ENCODE measurements at places on chromosomes 1 and 21.

DNA sequence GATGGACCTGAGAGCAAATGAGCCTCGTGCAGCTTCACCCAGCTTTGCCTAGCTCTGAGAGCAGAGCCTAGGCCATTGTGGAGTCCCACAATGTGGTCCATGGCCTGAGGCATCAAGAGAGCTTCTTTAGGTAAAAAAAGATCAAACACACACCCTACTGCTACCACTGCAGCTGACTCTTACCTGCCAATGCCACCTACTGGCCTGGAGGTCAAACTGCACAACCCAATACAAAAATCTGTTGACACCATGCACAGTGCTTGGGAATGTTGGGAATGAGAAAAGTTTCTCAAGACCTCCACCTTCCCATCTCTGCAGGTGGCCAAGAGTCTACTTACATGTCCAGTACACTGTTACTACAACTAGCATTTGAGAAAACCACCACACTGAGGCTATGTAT lies 60.6 kb downstream of the UCHL5 start:
- DNase-seq: no peak

DNA sequence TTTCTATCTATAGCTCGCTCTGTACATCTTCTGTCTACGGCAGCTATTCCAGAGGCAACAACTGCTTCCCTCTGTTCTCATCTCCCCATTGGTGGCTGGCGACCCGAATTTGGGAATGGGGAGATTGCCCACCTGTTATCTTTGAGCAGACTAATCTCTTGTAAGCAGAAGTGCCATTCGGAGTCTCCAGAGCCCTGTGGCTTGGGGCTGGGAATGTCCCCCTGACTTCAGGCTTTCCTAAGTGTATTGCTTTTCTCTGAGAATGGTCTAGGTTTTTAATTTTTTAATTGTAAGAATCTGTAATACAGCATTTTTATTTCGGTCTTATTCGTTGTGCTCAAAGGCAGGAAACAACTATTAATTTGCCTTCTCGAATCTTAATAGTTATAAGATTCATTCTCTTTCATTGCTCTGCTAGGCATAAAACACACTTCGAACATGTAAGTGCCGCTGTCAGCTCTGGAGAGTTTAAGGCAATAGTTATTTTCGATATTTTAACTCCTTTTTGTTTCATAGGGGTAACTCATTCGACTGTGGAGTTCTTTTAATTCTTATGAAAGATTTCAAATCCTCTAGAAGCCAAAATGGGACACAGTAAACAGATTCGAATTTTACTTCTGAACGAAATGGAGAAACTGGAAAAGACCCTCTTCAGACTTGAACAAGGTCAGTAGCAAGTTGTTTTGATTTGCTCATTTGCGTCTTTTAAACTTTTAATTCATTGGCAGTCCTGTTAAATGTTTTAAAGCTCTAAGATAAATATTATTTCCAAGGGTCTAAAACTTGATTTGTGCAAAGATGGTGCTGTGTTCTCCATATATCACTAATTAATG lies 514 bp downstream of the AGL start:
- peak; percentile 1 for DNase-seq

GRCh38 chr1:17198476-17199258 lies 6.3 kb upstream of the PADI1 start:
- no peak for DNase-seq

DNA sequence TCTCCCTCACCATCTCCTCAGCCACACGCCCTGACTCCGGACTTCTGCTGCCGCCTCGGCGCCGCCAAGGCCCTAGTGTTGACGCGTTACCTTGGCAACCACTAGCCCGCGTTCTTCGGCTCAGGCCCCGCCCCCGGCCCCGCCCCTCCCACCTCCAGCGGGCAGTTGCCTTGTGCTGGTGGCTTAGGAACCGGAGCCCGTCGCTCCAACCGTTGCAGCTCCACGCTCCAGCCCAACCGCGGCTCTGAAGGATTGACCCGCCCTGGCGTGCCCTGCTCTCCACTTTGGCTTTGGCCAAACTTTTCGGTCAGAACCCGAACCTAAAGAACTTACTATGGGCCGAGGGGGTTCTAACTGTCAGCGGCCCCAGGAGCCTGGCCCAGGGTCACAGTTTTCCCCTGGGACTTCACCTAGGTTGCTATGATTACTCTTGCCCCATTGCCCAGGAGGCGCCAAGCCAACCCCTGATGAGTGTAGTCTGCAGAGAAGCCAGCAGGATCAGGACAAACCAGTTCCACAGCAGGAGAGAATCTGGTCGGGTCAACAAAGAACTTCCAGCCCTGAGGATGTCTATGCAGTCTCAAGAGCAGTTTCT lies at the start of gene CFAP45:
Gene CFAP45 (minus strand): TSS at position 80 of the 595 bp plus-strand sequence. CDS start 67 bp downstream, at position 13.
- DNase-seq: peak; percentile 34

DNA sequence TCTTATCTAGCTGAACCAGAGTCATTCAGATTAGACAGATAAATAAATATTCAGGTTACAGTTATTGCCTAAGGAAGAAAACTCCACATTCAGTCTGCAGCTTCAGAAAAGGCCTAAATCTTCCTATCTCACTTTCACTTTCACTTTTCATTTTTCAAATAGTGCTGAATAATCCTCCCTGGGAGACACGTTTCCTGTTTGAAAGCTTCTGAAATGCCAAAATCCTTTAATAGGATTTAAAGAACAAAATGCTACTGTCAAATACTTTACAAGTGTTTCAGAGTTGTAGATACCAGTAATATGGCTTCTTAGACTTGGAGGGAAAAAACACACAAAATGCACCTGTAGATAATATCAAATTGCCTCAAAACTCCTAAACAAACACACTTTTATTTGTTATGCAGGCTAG lies 3.9 kb downstream of the PSMB2 start:
- DNase-seq: peak; percentile 53

- peak; percentile 49 for DNase-seq
Observed at GRCh38 chr1:207752456-207752998, 673 bp downstream of the CD46 start.

- DNase-seq: no peak
Observed at GRCh38 chr1:31672986-31673385, 28.3 kb upstream of the PEF1 start.

GRCh38 chr1:186535388-186536133 lies 74.6 kb upstream of the PDC start:
- peak; percentile 92 for DNase-seq

DNA sequence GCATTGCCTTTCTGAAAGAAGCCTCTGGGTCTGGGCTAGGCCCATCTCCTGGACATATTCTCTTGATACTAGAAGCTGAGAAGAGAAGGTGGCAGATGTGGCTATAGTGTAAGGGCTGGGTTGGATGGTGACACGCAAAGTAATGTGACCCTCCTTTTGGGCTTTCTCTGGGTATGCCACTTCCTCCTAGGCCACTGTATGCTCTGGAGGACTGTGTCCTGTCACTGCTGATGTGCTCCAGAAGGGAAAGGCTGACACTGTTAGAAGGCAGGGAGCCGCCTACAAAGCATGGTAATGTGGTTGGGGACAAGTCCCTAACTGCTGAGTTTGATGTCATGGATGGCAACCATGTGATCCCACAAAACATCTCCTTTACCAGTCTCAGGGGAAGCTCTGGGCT lies 112.1 kb downstream of the BCAR3 start:
- DNase-seq: no peak

- peak; percentile 69 for DNase-seq
Observed at GRCh38 chr1:183417772-183418491, at the start of gene NMNAT2. Gene NMNAT2, minus strand, starts transcription at chr1:183418380. Its CDS starts 113 bp downstream, at chr1:183418267.

- DNase-seq: no peak
Observed at GRCh38 chr1:201941420-201942128, 4.8 kb downstream of the LMOD1 start.

DNA sequence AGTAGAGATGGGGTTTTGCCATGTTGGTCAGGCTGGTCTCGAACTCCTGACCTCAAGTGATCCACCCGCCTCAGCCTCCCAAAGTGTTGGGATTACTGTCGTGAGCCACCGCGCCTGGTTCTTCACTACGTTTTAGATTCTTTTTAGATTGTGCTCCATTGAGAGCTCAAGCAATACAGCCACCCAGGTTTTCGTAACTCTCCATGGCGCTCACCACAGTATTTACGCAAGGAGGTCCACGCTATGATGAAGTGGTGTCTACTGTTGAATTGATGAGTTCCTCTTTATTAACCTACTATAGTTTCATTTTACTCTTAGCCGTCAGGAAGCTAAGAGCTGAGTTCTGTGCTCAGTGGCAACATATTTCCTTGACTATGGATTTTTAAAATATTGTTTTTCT lies 1.8 kb upstream of the KIF1B start:
- DNase-seq: no peak

DNA sequence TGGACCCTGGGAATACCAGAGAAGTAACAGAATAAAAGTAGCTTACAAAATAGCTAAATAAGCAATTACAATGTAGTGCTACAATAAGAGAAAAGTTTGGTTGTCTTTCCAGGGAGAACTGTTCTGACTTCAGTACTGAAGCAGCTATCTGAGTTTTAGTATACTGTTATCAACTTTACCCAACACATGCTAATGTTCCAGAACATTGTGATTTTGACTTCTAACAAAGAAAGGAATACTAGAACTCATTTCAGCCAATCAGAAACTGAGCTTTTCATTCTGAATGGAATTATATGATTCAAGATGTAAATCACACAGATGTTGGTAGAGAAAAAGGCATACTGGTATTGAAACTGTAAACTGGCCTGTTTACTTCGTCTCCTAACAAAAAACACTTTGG lies at the start of gene C1orf105:
Gene C1orf105 (plus strand): TSS at position 301 of the 400 bp plus-strand sequence. CDS start 201 bp downstream, outside the sequence.
- DNase-seq: no peak

DNA sequence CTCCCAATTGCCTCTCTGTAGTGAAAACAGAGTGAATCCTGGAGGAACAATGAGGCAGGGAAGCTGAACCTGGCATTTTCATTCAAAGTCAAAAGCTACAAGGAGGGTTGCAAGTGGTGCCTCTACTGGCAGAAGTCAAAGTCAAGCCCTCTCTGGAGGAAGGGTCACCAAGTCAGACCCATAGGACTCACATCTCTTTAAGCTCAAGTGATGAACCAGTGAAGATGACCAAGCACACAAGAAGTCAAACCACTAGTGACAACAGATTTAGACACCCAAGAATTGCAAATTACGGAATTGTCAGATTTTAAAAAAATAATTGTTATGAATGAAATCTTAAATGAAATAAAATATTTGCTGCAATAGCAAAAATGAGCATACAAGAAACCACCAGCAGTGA lies 81.1 kb upstream of the ATP1B1 start:
- DNase-seq: no peak

DNA sequence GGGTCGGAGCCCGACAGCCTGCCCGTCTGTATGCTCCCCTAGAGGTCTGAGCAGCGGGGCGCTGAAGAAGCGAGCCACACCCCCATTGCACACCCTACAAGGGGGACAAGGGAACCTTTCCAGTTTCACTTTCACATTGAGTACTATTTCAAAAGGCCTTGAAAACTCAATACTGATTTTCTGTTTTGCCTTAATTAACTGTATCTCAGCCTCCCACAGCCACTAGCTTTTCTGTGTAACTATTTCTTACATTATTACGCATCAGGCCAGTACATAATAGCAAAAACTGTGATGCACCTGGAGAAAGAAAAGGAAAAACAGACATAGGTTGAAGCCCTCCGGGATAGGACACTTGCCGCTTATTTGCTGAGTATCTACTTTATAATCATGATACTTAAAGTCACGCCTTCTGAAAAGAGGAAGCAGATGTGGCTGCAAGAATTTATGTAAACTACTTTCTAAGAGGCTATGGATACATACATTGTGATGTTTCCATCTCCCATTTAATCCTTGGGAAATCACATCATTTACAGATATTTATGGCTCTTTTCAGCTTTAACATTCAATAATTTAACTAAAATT lies 1719.5 kb downstream of the MRPL39 start:
- no peak for DNase-seq

DNA sequence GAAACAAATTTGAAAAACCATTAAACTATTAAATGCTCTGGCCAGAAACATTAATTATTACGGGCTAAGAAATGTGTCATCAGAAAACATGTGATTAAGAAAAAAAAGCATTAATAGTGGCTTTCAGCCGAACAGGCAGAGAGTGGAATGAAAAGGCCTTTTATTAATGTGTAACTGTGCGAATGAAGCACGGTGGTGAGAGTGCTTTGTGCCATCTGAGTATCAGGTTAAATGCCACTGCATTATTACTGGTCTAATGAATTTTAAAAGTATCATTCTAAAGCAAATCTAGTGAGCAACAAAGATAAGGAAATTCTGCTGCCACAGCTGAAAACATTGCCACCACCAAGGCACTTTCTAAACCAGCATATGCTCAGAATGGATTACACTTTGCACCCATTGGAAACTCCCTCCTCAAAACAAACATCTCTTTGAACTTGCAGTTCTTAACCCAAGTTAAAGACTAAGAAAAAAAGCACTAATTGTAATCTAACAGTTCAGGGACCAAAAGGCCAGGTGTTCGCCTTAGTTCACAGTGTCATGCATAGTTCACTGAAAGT lies 30.0 kb upstream of the SSX2IP start:
- no peak for DNase-seq

DNA sequence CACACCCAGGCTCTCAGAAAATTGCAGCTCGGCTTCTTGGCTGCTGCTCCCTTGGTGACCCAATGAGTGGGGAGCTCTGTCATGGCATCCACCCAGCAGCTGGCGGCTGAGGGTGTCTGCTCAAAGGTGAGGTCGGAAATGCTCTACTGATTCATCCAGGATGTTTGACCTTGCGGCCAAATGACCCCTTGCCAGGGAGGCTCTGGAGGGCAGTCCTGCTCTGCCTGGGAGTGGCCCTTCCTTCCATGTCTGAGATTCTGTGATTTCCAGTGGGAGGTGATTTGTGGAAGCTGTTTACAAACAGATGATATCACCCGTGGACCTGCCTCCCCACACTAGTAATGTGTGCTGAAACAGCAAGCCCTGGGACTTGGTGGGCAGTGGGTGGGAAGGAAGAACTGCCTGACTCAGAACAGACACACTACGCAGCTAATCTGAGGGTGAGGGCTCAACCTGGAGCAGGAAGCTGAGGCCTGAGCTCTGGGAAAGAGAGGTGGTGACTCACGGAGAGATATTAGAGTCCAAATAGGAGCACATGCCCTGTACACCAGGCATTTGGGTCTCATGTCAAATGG lies 3.0 kb downstream of the CRCT1 start:
- no peak for DNase-seq

- DNase-seq: no peak
Observed at GRCh38 chr1:206655471-206655882, 20.1 kb downstream of the DYRK3 start.

- DNase-seq: no peak
Observed at GRCh38 chr1:192251735-192252134, 65.1 kb upstream of the RGS21 start.

- no peak for DNase-seq
Observed at GRCh38 chr1:157166590-157166989, 28.4 kb upstream of the ETV3 start.

DNA sequence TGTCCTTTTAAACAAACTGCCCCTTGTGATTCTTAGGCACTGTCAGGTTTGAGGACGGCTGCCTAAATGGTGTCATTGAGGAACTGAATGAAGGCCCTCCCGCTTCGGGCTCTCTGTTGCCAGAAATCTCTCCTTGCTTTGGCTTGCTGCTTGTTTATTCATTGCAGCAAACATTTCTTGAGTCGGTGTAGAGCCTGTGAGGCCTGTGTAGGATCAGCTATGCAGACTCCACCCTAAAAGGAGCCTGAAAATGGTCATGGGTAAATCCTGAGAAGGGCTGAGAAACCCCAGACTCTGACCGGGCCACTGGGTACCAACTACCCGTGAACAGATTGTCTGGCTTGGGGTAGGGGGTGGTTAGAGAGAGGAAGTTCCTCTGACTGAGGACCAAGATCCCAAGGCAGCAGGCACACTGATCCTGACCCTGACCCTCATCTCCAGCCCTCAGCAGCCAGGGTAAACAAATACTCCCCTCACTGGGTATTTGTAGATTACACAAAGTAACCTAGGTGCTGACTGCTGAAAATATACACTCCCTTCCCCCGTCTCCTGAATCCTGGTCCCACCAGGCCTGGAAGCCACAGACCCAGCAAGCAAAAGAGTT lies 3.1 kb downstream of the IL6R start:
- DNase-seq: no peak
